AG10803 (cell line): ENCODE measurements at places on chromosomes 6 and 20.

DNA sequence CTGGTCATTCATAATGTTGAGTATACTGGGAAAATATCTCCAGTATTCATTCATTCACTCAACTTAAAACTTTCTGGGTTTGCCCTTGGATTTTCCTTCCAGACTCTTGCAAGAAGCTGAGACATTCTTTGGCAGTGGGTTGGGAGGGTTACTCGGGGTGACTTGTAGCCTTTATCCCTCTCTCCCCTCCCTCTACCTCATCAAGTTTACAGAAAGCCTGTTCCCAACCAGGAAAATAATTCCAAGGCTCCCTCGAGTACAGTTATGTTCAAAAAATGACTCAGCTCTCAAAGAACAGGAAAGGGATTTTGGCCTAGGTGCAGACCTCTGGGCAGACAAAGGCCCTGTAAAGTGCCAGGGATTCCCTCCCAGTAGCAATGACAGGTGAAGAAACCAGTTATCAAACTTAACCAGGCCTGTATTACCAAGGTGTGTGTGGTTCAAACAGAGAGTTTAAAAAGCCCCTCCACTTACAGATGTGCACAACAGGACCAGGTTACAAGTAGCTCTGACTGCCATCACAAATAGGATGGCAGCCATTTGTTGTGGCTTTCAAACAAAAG is 22.2 kb downstream of the FKBP1A start:
- peak; percentile 78 for DNase-seq

- DNase-seq: no peak
Measured at GRCh38 chr20:53890443-53891305, 179.7 kb downstream of the BCAS1 start.

- DNase-seq: peak; percentile 35
Measured at GRCh38 chr6:70107852-70108629, 194.8 kb downstream of the COL9A1 start.

DNA sequence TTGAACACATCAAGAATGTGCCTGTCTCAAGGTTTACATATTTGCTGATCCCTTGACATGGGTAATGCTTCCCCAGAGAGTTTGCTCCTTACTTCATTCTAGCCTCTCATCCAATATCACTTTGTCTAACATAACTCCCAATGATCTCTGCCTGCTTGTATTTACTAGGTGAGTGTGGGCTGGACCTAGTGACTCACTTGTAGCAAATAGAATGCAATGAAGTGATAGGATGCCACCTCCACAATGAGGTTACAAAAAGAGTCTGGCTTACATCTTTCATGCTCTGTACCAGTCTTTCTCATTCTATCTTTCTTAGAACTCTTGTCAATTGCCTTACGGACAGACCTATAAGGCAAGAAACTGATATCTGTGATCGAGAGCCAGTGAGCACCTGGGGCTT is 44.9 kb upstream of the TMEM200A start:
- DNase-seq: no peak

- no peak for DNase-seq
Measured at GRCh38 chr20:22459754-22460153, 124.6 kb downstream of the FOXA2 start.

GRCh38 chr6:118812970-118813369 is 81.0 kb upstream of the ASF1A start:
- peak; percentile 6 for DNase-seq

DNA sequence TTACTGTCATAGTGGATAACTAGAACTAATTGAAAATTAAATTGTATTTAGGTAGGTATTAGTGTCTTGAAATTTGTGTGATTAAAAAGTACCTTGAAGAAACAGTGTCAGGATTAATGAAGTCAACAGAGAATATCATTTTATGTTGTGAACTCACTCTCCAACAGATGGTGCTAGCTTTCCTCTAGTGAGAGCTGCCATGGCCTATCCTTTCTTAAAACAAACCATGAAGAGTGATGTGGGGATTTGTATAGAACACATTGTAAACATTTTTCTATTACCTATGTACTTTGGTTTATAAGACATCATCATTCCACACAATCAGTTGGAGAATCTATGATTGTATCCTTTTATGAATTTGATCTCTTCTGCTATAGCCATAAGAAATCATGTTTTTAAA is 4.8 kb upstream of the SRSF12 start:
- peak; percentile 23 for DNase-seq

GRCh38 chr6:37822851-37823682 is 3.5 kb downstream of the ZFAND3 start:
- peak; percentile 48 for DNase-seq

DNA sequence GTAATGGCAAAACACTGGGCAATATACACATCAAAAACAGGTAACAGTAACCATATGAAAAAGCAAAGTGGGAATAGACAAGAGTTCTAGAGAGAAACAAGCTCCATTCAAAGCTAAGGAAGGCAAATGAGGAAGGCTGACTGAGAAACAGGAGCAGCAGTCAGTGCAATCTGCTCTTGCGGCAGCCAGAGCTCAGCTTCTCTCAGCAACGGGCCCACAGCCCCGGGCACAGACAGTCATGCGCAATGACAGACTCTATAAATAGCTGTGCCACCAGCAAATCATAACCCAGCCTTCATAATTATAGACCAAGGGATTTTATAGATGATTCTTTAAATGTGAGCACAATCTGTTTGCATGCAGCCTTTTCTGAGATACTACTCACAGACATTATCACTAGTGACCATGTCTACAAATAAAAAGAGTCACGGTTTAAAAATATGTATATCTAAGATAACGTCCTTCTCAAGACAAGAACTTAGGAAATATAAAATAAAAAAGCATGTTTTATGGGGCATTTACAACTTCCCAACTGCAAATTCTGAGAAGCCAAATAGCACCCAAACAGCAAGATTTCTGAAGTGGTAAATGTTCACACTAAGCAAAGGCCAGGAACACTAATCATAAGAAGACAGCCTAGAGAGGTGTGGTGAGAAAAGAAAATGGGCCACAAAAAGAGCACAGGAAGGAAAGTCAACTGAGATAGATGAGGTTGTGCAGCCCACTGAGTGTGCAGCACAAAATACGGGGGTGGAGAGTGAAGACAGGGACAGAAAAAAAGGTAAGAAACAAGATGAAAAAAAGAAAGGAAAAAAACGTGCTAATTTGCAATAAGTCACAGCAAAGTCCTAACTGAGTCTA is 39.9 kb upstream of the BEND6 start:
- DNase-seq: peak; percentile 42

DNA sequence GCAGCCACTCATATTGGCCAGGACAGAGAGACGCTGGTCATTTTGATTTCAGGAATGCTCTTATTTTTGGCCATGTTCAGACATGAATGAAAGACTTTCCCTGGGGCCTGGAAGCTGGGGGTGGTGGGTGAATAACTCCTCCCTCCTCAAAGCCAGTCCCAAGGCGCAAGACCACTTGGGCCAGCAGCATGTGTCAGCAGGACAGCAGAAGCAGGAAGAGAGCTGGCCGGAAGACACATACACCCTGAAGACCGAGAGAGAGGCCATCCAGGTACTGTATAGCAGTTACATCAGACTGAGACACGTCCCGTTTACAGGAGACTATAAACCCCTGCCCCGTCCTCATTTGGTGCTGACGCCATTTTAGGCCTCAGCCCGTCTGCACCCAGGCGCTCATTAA is 29.2 kb upstream of the ULBP3 start:
- DNase-seq: no peak

DNA sequence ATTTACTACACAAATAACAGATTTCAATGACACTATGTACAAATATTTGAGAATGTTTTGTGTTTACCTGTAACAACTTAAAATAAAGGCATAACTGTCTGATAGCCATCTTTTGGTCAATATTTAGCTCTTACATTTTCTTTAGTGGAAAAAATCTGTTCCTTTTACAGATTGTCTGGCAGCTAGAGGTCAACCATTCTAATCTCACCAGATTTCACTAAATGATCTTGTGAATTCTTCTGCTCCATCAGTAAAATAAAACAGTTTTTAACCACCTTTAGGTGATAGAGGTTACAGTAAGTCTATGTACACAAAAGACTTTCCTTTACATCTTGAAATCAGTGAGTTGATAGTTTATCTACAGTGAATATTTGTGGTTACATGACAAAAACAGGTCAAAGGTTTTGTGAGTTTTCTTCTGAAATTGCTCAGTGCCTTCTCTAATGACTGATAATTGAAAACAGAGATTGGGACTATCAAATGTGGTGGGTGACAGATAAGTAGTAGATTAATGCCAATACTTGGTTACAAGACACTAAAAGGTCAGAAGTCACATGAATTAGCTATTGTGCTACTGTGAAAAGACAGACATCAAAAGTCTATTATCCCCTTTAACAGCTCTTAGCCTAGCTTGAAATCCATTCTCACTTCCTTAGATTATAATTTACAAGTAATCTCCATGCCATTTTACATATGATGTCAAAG is 47.4 kb downstream of the BMP5 start:
- DNase-seq: no peak

DNA sequence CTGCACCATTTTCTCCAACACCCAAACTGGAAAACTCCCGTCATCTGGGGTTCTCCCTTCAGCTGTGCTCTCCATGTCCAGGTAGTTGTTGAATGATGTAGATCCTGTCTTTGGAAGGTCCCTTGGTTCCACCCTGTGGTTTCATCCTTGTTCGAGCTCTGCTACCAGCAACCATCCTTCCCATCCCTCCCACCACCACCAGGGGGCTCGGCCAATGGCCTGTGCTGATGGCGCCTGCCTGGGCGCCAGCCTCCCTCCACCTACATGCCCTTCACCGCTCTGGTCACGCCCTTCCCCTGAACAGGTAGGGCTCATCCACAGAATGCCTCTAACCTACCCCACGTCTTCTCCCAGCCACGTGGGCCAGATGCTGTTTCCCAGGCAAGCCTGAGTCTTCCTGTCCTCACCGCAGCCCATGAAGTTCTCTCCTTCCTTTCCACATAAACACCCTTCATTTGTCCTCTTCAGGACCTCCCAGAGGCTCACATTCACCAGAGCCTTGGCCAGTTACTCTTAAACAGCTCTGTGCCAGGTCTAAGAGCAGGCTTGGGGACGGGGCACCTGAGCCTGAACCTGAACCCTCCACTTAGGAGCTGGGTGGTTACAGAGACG is 75.1 kb upstream of the DUSP22 start:
- DNase-seq: no peak
